ENCODE measurements at places on chromosomes 13 and 19. TPM values are rescaled to one million over a fixed set of nuclear protein-coding genes. Genes with fewer than 3 reads are reported as not detected.

DNA sequence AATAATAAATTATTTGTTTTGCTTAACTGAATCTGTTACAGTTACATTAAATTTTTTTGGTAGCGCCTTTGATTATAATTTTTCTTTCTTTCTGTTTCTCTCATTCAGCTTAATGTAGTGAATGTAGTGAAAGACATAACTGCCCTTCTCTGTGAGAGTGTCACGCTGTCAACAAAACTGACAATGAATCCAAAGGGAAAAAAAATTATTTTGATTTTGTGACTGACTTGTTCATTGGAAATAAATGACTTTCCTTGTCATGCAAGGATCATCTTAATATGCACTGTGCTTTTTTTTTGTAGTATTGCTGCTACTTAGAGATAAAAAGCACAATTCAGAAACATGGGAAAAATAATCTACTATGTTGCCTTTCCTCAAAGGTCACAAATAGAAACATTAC, 1196.4 kb downstream of the PCDH17 start:
- no peak for DNase-seq

GRCh38 chr13:32726374-32727037, 140.3 kb downstream of the PDS5B start:
- no peak for DNase-seq

GRCh38 chr19:10238172-10238783, 7.1 kb upstream of the S1PR2 start:
- no peak for DNase-seq

GRCh38 chr13:111551204-111551820, 230.9 kb downstream of the TEX29 start:
- no peak for DNase-seq

DNA sequence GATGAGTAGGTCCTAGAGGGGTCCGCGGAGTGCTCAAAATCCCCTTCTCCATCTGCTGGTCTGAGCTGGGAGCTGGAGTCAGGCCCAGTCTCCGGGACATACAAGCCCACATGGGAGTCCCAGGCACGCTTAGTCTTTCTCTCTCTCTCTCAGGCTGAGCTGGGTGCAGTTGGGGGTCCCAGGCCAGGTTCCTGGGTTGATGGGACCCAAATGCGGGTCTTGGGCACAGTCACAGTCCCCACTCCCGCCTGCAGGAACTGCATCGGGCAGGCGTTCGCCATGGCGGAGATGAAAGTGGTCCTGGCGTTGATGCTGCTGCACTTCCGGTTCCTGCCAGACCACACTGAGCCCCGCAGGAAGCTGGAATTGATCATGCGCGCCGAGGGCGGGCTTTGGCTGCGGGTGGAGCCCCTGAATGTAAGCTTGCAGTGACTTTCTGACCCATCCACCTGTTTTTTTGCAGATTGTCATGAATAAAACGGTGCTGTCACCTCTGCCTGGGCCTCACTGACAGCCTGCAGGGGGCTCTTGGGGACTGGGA, 23.8 kb downstream of the CYP4F12 start:
- no peak for DNase-seq

DNA sequence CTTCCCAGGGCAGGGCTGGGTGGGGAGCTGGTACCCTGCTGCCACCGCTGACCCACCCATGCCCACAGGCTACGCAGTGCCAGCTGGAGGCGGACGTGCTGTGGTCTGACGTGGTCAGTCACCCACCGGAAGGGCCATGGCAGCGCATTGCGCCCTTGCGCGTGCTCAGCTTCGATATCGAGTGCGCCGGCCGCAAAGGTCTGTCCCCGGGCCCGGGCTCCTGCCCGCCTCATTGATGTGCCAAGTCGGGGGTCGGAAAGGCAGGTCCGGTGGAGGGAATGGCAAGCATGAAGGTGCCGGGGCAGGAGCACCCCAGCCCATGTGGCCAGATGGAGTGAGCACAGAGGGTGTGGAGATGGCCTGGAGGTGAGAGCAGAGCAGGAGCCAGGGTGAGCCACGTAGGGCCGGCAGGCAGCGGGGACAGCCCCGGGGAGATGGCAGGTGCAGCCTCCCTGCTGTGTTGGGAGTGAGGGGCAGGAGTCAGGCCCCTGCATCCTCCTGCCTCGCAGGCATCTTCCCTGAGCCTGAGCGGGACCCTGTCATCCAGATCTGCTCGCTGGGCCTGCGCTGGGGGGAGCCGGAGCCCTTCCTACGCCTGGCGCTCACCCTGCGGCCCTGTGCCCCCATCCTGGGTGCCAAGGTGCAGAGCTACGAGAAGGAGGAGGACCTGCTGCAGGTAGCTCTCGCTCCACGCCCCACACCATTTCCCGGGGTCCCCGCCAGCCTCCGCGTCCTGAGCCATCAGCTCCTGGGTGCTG, 16.0 kb upstream of the SPIB start:
- no peak for DNase-seq

- DNase-seq: no peak
Measured at GRCh38 chr19:1231729-1232637, 5.8 kb downstream of the CBARP start.

DNA sequence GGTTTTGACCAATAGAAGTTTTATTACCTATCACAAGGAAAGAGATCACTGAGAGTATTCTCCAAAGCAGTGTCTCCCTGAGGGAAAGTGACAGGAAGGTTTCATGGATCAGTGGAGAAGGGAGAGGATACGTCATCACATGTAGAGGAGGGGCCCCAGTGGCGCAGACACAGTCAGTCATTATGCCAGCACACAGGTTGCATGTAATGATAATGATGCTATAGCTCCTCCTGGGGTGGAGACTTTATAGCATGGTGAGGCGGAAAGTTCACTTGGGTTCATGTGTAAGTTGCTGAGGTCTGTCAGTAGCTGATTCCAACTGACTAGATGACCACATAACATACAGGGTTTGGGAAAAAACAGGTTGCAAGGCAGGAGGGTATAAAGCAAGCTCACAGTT, 88.8 kb downstream of the FNDC3A start:
- no peak for DNase-seq

DNA sequence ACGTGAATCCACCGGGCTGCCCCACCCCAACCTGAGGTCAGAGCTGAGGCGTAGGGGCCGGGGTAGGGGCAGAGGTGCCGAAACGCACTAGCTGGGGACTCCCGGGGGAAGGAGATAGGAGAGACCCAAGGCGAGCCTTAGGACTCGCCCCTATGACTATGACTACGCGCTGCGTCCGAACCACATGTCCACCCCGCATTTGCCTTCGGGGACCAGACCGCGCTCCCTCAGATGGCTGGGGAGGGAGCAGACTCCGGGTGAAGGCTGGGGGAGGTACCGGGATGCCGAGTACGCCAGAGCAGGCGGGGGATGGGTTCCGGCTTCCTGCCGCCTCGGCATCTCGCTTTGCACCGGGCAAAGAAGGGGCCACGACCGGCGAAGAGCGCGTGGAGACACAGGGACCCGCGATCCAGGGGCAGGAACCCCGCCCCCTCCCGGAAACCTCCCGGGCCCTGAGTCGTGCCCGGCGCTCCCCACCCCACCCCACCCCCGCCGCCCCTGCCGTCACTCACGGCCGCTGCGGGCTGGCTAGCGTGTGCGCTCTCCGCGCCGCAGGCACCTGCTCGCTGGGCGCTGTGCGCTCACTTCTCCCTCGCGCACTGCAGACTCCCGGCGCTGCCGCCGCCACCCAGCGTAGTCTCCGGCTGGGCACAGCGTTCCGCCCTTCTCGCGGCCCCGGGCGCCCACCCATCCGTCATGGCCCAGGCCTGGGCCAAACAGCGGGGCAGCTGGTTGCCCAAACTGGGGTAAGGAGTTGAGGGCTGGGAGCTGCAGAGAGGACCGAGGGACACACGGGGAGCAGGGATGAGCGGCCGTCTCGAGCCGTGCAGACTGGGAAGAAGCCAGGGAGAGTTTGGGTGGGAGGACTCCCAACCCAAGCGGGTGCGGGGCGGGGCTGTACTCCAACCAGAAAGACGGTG, 622 bp upstream of the VSTM2B start:
- DNase-seq: no peak

DNA sequence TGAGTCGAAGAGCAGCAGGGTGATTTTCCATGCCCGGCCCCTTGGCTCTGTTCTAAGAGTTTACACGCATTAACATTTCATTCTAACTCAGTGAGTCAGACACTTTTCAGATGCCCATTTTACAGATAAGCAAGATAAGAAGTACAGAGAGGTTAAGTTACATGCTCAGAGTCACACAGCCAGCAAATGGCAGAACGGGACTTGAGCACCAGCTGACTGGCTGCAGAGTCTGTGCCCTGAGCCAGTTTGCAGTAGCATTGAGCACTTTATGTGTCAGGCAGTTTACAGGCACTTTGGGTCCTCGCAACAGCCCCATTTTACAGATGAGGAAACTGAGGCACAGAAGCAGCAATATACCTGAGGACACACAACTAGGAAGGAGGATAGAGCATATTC, 19.0 kb downstream of the CCDC8 start:
- DNase-seq: no peak

DNA sequence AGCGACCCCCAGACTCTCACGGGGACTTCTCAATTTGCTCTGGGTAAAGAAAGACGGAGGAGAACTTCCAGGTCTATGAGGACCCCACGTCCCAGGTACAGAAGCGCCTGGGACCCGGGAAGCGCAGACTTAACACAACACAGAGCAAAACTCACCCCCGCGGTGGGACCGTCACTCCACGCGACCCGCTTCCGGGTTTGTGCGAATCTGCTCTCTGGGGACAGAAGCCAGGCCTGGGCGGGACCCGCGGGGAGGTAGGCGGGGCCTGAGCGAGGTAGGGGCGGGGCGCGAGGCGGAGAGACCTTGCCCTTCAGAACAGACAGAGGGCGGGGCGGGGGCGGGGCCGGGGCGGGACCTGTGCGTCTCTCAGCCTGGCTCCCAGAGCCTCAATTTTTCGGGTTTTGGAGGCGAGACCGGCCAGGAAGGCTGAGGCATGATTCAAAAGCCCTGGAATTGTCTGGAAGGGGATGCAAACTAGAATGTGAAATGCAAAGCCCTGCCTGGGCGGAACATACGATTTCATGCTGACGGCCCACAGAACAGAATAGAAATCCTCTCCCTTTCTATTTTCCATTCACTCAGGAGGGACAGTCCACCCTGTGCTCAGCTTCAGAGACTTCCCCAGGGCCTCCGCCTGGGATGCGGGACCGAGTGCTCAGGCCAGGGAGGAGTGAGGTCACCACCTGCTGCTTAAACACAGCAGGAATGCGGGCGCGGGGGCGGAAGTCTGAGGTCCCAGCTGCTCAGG, 19.3 kb upstream of the ZNF888 start:
- DNase-seq: peak; percentile 88

ICAM4 gene
- total RNA-seq: 3.1 TPM

IL12RB1 gene
- total RNA-seq: 7.4 TPM

LIG1 gene
- total RNA-seq: 58.9 TPM

PPP1R13L gene
- 1.7 TPM for total RNA-seq

MAMSTR gene
- 0.38 TPM for total RNA-seq

FCGBP gene
- 4.6 TPM for total RNA-seq

Data from thymus (tissue), 14 donors.